ENCODE measurements at places on chromosomes 6 and 20.

DNA sequence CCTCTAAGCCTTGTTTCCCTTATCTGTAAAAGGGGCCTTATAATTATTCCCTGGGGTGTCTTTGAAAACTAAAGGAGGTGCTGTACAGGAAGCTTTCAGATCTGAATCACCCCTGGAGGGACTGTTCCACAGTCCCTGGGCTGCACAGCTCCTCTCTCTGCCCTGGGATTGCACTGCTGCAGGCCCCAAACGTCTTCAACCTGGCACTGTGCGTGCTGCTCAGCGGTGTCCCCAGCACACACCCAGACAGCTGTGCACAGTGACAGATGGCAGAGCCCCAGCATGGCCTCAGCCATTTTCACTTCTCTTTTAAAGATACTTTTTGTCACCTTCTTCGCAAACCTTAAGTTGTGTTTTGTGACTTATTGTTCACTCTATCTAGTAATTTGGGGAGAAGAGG is 50.7 kb upstream of the INSM1 start:
- DNase-seq = no peak

- no peak for DNase-seq
These were observed 167.8 kb upstream of the ZNF337 start for GRCh38 chr20:25864326-25864962.

DNA sequence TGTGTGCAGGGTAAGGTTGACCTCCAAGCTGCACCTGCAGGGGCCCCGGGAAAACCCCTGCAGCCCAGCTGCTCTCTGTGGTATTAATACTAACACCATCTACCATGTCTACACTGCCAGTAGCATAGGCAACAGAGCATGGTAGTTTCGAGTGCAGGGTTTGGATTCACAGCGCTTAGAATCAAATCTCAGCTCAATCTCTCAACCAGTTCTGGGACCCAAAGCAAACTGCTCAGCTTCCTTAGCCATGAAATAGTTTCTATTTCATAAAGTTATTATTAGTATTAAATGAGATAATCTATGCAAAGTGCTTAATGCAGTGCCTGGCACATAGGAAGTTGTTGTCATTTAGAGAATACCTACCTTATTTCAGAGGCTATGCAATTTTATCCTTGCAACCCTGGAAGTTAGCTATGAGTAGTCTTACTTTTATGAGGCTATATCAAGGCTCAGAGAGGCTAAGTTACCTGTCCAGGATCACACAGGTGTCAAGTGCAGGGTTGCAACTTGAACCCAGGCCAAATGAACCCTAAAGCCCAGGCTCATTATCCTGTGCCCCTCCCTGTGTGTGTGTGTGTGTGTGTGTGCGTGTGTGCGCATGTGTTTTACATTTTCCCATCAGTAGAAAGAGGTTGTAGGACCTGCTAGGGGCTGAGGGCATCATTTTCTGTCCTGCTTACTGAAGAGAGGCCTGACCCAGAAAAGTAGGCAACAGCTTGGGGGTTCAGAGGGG is 27.6 kb upstream of the MRPS18A start:
- DNase-seq = no peak

- no peak for DNase-seq
These were observed 157.3 kb downstream of the PHF3 start for GRCh38 chr6:63792736-63793464.

DNA sequence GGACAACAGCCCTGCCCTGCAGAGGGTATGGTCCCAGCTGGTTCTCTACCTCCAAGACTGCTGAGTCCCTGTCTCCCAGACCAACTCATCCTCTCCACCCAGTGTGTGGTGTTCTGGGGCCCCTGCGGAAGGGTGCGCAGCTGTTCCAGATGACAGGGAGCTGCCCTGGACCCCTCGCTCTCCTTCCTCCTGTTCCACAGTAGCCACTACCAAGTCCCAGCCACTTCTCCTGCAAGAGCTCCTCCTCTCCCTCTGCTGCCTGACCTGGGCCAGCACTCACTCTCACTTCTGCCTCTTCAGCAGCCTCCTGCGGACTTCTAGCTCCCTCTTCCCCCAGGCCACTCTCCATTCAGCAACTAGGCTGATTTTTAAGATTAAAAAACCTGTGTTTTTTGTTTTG is 40.1 kb upstream of the TMEM181 start:
- no peak for DNase-seq

- DNase-seq = no peak
These were observed 37.0 kb upstream of the IER3 start for GRCh38 chr6:30781395-30781742.

DNA sequence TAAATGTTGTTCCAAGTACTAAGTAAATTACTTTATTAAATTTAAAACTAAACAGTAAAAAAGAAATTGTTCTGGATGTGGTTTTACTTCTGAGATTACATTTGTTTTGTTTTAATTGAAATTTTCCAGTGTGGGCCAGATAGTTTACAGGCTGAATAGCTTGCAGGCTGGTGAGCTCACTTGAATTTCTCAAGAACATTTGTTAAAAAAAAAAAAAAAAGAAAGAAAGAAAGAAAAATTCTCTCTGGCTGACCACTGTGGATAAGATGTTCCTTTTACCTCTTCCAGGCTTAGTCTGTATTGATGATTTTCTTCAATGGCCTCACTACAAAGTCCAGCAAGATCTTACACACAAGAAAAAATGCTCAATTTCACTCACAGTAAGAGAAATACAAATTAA is 85.4 kb downstream of the PLCG1 start:
- DNase-seq = no peak

GRCh38 chr20:49293122-49293521 is 15.3 kb upstream of the ZNFX1 start:
- DNase-seq = no peak

- DNase-seq = no peak
These were observed 949 bp upstream of the SLC17A3 start for GRCh38 chr6:25874822-25875562.

DNA sequence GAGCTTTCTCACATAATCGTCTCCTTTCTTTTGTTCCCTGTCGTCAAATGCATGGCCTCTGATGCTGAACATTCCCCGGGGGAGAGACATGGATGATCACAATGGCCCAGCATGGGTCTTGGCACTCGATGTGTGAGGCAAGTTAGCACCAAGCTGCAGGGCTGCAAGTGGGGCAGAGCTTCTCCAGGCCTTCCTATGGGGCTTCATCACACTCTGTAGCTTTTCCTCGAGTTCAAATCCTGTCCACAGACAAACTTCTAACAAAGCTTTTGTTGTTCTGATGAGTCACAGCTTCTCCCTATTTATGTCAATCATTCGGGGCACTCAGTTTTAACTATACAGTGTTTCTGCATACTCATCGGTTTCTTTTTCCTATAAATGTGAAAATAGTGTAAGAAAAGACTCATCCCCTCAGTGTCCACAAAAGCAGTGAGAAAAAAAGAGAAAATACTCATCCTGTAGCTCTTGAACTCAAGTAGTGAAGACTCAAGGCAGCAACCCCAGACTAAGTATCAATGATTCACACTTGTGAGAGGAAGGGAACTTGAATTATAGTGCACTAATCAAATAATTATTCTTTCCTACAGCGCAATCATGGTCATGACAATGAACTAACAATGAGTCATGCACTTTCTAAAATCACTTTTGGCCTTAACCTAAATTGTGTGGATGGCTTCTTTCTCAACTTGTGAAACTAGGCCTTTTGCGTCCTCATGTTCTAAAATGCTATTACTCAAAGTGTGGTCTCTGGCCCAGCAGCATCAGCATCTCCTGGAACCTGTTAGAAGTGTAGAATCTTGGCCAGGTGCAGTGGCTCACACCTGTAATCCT is 68.4 kb upstream of the NOX3 start:
- no peak for DNase-seq

DNA sequence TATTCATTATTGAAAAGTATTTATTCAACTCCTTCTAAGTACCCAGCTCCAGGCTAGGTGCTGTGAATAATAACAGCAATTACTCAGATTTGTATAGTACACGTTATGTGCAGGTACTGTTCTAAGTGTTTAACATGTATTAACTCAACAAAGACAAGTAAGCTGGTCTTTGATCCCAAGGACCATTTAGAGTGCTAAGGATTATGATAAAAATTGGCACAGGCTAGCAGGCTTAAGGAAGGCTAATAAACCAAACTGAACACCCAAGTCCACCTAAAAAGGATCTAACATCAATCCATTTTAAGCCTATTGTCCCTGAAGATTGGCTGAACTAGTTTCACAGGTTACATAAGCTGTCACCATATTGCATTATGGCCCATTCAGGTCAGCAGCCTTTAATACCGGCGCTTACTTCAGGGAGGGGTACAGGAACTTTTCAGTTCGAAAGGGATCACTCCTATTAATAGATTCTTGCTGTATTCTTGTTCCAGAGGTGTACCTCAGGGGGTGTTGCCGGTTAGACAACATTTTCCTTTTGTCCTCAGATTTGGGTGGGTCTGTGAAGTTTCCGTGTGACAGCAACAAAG is 99.0 kb upstream of the GMDS start:
- no peak for DNase-seq

DNA sequence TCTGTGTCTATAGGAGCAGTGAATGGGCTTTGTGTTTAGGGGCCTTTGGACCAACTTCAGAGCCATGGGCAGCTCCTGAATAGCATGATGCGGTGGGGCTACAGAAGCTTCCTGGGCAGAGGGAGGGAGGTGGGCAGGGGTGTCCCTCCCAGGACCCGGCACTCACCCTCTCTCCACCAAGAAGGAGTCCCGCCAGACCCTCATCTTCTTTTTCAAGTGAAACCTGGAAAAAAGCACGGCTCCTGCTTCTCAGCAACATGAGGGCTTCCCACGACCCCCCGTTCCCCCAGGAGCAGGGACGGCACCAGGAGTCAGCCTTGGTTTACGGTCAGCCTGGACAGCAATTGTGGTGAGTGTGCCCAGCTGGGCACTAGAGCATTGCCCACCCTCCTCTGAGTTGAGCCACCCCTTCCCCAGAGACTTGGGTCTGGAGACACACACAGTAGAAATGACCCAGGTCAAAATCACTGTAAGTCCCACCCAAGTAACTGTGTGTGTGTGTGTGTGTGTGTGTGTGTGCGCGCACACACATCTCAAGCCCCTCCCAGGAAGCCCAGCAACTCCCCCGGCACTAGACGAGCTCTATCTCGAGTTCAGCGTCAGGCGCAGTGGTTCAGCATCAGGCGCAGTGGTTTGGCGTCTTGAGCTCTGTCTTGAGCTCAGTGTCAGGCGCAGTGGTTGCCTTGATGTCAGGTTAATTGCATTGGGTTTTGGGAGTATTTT is 108.2 kb downstream of the SULF2 start:
- DNase-seq = no peak

DNA sequence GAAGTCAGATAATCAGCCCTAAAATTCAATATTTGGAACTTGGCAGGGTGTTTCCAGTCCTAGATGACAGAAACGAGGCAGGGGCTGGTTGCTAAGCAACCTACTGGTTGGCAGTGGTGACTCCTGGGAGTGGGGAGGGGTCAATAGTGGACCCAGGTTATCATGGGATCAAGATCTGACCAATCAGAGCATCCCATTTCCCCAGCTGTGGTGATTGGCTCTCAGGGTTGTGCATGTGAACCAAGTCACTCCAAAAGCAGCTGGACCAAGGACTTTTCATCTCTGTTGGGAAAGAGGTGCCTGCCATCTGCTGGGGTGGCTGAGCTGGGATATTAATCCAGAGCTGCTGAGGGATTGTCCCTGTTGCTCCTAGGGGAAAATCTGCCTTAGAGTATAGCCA is 253.4 kb downstream of the PREX1 start:
- DNase-seq = no peak

GRCh38 chr20:37650661-37651060 is 43.2 kb upstream of the CTNNBL1 start:
- no peak for DNase-seq

DNA sequence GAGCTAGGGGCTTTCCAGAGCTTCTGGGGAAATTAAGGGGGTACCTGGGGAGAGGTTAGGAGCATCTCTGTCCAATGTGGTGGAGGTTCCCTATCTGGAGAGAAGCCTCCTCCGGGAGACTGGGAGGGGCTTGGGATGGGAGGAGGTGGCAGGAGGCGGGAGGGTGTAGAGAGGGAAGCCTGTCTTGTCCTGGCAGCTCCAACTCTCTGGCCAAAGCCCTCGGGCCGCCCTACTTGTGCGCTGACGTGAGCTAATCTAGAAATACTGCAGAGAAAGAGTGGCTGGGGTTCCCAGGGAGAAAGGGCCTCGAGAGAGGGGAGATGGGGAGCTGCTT is 1.6 kb upstream of the SLC32A1 start:
- no peak for DNase-seq

- DNase-seq = no peak
These were observed 3.3 kb downstream of the TM9SF4 start for GRCh38 chr20:32112841-32113240.

Data from NCI-H187 treated with DMSO at 0.1 percent for 48 hours (cell line).